ENCODE measurements at places on chromosomes 2 and 18. TPM values are rescaled to one million over a fixed set of nuclear protein-coding genes. Genes with fewer than 3 reads are reported as not detected.

The IL1R1 gene
- 109 TPM for total RNA-seq

The BIN1 gene
- total RNA-seq, result 27.4 TPM

The LONRF2 gene
- total RNA-seq, result 0.52 TPM

The LGALSL gene
- total RNA-seq, result 7.4 TPM

The SRD5A2 gene
- total RNA-seq, result not detected

The ANKRD62 gene
- not detected for total RNA-seq

The SPTBN1 gene
- 465 TPM for total RNA-seq

The RNF25 gene
- 21.2 TPM for total RNA-seq

The MDH1B gene
- total RNA-seq, result 0.33 TPM

The LYG2 gene
- total RNA-seq, result not detected

The HMSD gene
- not detected for total RNA-seq

The LRRC30 gene
- total RNA-seq, result not detected

The G6PC2 gene
- not detected for total RNA-seq

The KIF3C gene
- total RNA-seq, result 19.2 TPM

The FOXD4L1 gene
- total RNA-seq, result 0.13 TPM
